Foreskin melanocyte (primary cell): ENCODE measurements at places on chromosomes 5 and 9.

- DNase-seq = no peak
Measured at GRCh38 chr9:84435902-84436301, 95.3 kb upstream of the SLC28A3 start.

GRCh38 chr5:143434261-143435209, 31.0 kb upstream of the NR3C1 start:
- DNase-seq = peak; percentile 33

- DNase-seq = no peak
Measured at GRCh38 chr9:12633016-12633765, 60.0 kb upstream of the TYRP1 start.

GRCh38 chr9:120830151-120830550, 12.6 kb downstream of the PSMD5 start:
- DNase-seq = no peak

DNA sequence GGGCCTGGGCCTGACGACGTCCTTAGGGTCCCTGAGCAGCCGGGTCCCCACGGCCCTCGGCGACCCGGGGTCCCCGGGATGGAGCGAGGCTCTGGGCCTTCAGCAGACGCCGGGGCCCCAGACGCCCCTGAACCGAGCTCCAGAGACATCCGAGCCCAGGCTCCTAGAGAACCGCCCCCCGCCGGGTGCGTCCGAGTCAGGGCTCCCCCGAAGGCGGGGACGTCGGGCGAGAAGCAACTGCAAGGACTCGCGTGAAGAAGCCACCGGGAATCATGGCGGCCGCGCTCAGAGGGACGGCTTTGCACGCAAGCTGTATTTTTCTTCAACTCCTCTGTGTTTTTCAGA, 25.5 kb downstream of the IRX4 start:
- no peak for DNase-seq

- DNase-seq = no peak
Measured at GRCh38 chr5:35114698-35115097, 66.9 kb upstream of the AGXT2 start.

DNA sequence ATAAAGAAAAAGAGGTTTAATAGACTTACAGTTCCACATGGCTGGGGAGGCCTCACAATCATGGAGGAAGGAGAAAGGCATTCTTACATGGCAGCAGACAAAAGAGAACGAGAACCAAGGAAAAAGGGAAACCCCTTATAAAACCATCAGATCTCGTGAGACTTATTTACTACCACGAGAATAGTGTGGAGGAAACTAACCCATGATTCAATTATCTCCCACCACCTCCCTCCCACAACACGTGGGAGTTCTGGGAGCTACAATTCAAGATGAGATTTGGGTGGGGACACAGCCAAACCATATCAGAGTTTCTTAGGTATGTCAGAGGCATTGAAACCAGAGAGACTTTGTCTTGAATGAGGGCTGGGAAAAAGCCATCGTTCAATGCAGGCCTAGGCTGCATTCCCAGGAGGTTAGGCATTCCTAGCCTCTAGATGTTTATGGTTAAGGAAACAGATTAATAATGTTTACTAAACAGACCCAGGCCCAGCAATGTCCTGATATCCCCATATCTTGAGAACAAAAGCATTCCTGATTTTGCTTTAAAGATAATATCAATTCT, 7.5 kb upstream of the PAIP1 start:
- DNase-seq = no peak

DNA sequence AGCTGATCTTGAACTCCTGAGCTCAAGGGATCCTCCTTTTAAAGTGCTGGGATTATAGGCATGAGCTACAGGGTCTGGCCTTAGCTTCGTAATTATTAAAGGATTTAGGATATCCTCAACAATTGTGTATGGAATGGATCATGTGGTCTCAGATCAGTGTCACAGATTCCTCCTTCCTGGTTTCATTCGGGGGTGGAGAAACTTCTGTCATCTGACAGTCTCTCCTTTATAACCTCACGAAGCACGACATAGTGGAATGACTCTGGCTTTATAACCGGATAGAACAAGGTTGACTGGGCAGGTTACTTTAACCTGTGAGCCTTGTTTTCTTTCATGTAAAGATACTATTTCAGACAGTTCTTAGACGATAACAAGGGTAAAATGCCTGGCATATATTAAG, 4.4 kb upstream of the GNG10 start:
- DNase-seq = peak; percentile 61

DNA sequence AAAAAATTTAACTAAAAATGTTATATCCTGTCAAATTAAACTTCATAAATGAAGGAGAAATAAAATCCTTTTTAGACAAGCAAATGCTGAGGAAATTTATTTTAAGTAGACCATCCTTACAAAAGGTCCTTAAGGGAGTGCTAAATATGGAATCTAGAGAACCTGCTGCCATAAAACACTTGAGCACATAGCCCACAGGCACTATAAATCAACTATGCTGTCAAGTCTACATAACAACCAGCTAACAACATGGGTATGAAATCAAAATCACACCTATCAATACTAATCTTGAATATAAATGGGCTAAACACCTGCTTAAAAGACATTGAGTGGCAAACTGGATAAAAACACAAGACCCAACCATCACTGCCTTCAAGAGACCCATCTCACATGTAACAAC, 15.1 kb upstream of the PRSS3 start:
- no peak for DNase-seq

DNA sequence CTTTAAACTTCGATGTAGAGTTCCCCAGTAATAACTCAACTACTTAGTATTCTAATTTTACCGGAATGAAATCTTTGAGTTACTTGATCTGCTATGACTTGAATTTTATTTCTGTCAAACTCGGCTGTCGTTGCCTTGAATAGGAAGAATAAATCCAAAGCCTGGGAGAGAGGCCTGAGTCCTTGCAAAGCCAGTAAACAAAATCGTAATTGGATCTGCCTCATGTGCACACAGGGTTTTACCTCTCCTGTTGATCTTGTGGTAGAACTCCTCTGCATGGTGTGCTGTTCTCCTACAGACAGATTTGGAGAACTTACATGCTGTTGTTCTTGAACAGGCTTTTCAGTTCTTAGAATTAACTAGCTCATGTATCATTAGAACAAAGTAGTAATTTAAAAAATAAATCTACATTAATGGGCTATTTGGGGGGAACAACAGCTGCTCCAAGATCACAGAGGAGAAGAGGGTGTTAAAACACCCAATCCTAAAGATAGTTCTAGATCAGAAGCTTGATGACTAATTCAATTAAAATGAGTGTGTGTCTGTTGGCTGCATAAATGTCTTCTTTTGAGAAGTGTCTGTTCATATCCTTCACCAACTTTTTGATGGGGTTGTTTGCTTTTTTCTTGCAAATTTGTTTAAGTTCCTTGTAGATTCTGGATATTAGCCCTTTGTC, 28.9 kb downstream of the HSPB3 start:
- DNase-seq = peak; percentile 21

DNA sequence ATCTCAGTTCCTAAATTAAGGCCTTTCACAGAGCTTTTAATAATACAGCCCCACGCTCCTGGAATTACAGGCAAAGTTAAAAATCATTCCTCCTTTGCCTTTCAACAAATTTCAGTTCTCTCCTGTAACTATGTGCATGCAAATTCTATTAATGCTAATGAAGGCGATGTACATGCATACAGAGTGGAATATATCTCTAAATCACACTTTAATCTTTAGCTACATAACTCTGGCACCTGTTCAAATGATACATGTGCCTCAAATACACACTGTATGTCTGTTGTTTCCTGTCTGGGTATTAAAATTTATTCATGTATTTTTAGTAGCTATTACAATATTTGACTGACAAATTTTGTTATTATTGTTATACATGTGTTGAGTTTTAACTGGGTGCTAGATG, 30.8 kb downstream of the CETN3 start:
- no peak for DNase-seq

DNA sequence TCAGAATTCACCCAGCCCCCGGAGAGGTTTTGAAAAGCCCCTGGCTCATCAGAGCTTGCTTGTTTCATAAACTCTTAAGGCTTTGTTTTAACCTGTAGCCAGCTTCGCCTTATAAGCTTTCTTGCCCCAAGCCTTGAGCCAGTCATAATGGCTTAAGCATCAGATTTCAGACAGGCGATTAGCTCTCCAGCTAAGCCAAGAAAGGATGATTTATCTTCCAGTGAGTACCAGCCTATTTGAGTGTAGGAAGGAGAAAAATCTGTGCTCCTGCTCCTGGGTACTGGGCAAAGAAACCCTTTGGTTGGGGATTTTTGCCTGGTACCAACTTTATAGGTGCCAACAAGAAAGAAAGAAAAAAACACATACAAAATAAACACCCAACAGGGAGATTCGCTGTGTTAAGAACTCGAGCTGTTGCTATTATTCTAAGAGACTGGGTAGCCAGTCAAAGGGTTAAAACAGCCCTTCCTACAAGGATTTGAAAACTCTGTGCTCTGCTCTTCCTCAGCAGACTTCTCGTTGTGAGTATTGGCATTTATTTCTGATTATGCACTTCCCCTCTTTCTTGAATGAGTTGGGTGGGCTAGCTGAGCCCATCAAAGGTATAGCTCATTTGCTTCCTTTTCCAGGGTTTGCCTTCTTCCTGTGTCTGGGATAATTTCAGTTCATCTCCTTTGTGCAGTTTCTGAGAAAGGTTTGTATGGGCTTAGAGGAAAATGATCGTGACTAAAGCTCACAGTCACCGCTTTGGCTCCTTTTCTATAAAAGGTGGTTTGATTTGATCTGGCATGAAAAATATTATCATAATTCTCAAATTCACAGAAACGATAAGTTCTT, 157.2 kb upstream of the DMRT1 start:
- no peak for DNase-seq

DNA sequence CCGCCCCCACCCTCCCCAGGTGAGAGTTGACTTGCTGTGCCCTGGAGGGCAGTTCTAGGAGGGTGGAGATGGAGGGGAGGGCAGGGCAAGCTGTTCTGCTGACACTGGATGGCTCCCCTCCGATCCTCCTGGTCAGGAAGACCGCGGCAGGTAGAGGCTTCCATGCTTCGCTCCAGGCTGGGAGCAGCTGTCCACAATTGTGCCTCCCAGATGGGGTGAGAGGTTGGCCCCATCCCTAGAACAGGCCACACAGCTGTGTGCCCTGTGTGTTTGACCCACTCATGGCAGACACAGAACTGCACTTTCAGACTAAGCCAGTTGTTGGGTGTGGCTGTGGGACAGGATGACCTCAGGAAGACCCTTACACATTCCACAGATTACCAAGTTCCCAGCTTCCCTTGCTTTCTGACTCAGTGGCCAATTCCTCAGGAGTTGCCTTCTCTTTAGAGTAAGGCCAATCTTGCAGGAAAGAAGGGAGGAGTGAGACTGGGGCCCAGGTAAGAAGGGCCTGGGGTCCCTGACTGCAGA, 72.1 kb upstream of the HSPA9 start:
- no peak for DNase-seq

GRCh38 chr9:18568973-18569372, 95.0 kb downstream of the ADAMTSL1 start:
- DNase-seq = no peak

DNA sequence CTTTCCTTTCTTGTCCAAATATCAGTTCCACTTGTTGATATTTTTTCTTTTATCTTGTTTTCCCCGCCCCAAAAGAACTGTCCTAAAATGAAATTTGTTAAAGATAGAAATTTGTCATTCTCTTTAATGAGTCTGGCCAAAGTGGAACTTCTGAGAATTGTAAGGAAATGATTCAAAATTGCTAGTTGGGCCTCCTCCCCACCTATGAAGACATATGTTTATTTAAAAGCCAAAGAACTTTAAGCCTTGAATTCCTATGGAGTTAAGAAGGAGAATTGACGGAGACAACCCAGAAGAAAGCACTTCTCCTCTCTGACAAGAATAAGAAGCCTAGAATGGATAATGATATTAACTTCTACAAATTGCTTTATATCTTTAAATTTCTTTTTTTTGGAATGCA, 59.1 kb upstream of the ALDH1A1 start:
- DNase-seq = no peak

- no peak for DNase-seq
Measured at GRCh38 chr5:147487031-147487750, 22.7 kb downstream of the DPYSL3 start.

DNA sequence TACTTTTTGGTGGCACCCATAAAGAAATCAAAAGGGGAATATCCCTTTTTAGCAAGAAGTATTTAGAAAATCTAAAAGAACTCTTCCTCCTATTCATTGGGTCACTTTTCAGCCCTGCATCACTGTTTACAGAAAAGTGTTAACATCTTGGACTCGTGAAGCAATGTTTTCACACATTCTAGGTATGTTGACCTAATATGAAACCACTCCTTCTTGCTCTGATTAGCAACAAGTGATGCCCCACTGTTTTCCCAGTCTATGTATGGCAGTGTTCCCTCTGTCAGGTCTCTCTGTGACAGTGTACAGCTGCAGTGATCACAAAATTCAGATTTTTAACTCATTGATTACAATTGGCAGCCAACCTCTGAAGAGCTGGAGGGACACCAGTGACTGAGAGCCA, 148.2 kb upstream of the SLC12A2 start:
- DNase-seq = no peak

GRCh38 chr9:19232823-19233194, 2.3 kb downstream of the DENND4C start:
- no peak for DNase-seq

- DNase-seq = peak; percentile 85
Measured at GRCh38 chr9:21576331-21577189, 94.4 kb upstream of the IFNE start.

DNA sequence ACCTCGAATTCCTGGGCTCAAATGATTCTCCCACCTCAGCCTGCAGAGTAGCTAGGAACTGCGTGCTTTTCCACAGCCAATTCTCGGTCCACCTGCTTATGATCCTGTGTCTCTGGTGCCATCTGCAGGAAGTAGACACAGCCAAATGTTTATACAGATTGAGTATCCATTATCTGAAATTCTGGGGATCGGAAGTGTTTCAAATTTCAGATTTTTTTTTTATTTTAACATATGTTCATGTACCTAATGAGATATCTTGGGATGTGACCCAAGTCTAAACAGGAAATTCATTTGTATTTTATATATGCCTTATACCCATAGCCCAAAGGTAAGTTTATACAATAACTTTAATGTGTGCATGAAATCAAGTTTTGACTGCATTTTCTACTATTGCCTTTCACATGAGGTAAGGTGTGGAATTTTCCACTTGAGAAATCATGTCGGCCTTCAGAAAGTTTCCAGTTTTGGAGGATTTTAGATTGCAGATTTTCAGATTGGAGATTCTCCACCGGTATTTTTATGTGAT, 89.5 kb downstream of the ESM1 start:
- DNase-seq = no peak

GRCh38 chr5:173231996-173232498, 3.0 kb downstream of the NKX2-5 start:
- DNase-seq = no peak

- no peak for DNase-seq
Measured at GRCh38 chr5:157245886-157246285, 20.0 kb upstream of the CYFIP2 start.
